Small intestine (tissue), 16 donors: ENCODE measurements at places on chromosomes 7 and 10. TPM values are rescaled to one million over a fixed set of nuclear protein-coding genes. Genes with fewer than 3 reads are reported as not detected.

- no peak for DNase-seq
These were observed 4.9 kb upstream of the MEST start for GRCh38 chr7:130486954-130487436.

- no peak for DNase-seq
These were observed 143.6 kb downstream of the ARL4A start for GRCh38 chr7:12831024-12831423.

DNA sequence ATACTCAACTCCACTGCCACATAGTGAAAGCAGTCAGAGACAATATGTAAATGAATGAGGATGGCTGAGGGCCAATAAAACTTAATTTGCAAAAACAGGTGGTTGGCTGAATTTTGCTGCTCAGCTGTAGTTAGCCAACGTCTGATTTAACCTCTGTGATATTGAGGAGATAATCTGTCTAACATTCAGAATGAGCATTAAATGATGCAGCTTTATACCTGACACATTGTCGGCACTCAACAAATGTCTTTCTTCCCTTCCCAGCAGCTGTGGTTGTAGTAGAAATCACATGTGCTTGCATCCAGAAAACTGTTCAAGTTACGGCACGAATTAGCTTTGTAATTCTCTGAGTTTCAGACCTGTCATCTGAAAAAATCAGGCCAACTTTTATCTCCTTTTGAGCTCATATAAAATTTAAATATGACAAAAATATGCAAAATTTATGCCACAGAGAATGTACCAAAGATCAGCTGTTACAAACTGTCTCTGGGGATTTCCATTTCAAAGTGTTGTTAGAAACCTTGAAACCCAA is 1239.7 kb downstream of the GATA3 start:
- no peak for DNase-seq

DNA sequence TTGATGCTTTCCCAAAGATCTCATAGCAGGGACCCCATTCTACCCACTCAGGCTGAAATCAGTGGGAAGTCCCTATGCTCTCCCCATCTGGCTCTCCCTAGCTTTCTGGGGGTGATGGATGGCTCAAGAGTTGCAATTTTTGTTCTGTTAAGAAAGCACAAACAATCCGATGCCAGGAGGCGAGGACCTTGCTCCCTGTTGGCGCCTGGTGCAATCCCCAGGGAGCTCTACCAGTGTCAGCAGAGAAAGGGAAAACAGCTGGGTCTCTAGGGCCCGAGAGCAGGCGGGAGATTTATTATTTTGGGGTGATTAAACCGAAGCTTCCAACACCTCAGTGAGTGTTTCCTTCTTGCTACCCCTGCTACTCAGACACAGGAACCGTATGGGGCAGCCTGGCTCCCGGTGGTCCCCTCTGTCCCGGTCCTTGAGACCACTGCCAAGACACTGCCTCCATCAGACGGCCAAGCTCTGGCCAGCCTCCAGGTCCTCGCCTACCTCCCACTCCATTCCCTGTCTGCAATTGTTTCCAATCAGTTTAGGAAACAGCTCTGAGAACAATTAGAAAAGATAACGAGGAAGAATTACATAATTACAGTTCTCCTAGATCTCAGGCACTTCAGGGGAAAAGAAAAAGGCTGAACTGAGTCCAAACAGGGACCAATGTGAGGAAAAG is 147.9 kb downstream of the PLXNA4 start:
- peak; percentile 18 for DNase-seq

DNA sequence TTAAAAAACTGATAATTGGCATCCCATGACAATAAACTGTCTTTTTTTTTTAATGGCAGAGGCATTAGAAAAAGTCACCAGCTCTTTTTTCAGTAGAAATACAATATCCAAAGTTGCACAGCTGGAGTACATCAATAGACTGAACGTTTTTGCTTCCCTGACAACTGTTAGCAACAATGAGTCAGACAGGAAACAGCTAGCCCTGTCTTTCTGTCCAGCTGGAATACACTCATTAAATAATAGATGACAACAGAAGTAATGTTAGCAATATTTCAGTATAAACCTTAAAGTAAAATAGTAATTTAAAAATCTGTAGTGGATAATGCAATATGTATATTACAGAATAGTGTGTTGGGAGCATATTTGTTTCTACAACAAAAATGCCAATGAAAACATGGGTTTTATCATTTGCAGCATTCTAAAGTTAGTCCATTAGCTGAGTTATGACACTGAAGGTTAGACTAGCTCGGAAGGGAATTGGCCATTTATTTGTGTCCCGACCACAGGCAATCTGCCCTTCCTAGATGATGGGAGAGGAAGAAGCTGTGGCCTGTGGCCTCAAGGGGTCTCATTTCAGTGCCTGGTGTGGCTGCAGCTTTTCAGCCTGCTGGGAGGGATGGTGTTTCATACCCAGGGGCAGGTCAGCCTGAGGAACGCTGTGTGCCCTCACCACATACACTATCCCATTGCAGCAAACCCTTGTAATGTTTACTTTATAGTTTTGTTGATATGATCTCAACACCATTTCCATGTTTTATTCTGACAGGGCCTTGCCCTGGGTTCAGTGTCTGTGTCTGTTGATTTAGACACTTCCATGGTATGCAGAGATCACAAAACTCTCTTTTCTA is 173.3 kb downstream of the SLC16A9 start:
- DNase-seq: peak; percentile 31

GRCh38 chr10:7601023-7601656 is 65.6 kb downstream of the ITIH5 start:
- DNase-seq: no peak

GRCh38 chr10:120715171-120715570 is 136.0 kb upstream of the WDR11 start:
- no peak for DNase-seq

- DNase-seq: no peak
These were observed 75.1 kb upstream of the LEP start for GRCh38 chr7:128165927-128166420.

DNA sequence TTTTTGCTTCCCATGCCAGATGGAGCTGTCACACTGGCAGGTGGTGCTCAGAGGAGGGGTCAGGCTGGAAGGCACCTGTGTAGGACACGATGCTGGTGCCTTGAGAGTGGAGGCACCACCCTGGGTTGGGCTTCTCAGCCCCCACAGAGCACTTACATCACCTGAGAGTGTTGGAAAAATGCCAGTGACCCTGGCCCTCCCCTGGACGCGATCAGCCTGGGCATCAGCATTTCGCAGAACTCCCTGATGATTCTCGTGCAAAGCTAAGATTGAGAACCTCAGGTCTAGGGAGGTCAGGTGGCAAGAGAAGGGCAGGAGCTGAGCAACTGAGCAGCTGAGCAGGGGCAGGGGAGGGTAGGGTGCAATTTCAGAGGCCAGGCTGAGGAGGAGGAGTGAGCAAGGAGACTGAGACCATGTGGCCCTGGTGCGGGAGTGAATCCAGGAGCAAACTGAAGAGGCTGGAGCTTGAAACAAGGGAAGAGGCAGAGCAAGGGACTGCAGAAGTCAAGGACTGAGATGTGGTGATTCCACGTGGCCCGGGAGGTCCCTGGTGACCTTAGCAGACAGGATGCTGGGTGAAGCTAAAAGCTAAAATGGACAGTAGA is 24.7 kb upstream of the GRID1 start:
- DNase-seq: no peak

DNA sequence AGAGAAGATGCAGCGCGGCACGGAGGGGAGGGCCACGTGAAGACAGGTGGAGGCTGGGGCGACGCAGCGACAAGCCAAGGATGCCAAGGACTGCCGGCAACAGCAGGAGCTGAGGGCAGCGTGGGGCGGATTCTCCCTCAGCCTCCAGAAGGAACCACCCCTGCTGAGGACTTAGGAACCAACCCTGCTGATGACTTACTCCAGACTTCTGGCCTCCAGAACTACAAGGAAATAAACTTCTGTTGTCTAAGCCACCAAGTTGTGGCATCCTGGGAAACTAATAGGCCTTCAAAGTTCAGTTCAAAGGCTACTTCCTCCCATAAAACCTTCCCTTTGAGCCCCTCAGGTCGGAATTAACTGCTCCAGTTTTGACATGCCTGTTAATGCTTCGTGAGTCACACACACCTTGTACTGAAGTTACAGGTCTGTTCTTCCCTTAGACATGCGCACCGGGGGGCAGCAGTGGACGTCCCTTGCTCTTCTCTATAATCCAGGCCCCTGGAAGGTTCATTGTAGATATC is 88.4 kb upstream of the RHEB start:
- peak; percentile 95 for DNase-seq

The PMS2 gene
- 6.5 TPM for polyA plus RNA-seq

The C10orf67 gene
- polyA plus RNA-seq: not detected

The GPR141 gene
- polyA plus RNA-seq: 0.13 TPM

The TBX20 gene
- polyA plus RNA-seq: 0.03 TPM

The CACNB2 gene
- 2.9 TPM for polyA plus RNA-seq

The HOXA9 gene
- 74.3 TPM for polyA plus RNA-seq
